Fibroblast of mammary gland (primary cell): ENCODE measurements at places on chromosomes 5 and 9.

- no peak for DNase-seq
These were observed 243.0 kb upstream of the PTGER4 start for GRCh38 chr5:40436535-40437237.

- peak; percentile 72 for DNase-seq
These were observed 13.6 kb upstream of the GM2A start for GRCh38 chr5:151239237-151239861.

DNA sequence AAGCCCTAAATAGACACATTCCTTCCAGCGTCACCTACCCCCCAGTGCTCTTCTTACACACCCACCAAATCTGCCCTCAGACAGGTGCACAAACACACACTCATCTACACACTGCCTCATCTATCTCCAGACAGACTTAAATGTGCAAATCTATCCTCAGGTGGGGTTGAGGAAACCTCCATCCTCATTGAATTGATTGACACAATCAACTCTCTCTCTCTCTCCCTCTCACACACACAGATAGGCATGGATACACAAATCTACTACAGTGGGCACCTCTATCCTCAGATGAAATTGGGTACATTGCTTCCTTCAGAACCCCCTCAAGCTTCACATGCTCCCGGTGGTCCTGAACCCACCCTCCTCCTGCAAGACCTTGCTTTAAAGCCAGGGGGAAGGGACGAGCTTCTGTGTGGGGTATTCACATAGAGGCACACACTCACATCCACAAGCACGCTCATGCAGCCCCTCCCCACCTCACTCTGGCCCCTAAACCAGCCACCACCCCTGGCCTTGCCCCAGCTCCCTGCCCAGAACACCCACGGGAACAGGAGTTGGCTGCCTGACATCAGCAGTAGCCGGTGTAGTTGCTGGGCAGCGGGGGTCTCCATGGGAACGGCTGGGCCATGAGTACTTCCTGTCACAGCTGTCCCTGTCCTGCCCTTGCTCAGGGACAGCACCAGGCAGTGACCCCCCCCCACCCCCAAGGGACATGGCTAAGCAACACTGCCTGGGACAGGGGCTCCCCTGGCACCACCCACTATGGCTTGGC is 22.8 kb downstream of the PCDH1 start:
- DNase-seq: no peak

- peak; percentile 81 for DNase-seq
These were observed 142.3 kb downstream of the SMARCA2 start for GRCh38 chr9:2157277-2158110.

DNA sequence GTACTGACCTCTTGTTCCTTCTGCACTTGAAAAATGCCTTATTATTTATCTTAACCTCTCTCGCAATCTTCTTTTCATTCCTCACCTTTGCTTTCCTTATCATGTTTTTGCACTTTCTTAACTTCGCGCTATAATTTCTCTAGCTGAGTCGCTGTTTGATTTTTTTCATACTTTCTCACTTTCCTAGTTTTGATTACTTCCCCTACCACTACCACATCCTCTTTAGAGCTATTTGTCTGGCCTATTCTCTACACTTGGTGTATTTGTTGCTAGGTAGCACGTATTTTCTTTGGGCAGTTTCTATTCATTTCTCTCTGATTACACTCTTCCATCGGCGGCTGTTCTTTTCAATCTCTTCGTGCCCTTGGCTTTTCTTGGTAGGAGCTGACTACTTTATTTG is 611.8 kb downstream of the BNC2 start:
- DNase-seq: no peak

- DNase-seq: peak; percentile 21
These were observed 24.4 kb upstream of the ICE1 start for GRCh38 chr5:5398071-5398470.

GRCh38 chr9:8726692-8727091 is 927.1 kb upstream of the DMAC1 start:
- DNase-seq: no peak

- DNase-seq: no peak
These were observed 133.5 kb upstream of the DAP start for GRCh38 chr5:10894445-10895054.

GRCh38 chr5:83433891-83434290 is 37.7 kb upstream of the VCAN start:
- peak; percentile 74 for DNase-seq

- DNase-seq: peak; percentile 27
These were observed 6.3 kb upstream of the UNC5A start for GRCh38 chr5:176803943-176804498.

DNA sequence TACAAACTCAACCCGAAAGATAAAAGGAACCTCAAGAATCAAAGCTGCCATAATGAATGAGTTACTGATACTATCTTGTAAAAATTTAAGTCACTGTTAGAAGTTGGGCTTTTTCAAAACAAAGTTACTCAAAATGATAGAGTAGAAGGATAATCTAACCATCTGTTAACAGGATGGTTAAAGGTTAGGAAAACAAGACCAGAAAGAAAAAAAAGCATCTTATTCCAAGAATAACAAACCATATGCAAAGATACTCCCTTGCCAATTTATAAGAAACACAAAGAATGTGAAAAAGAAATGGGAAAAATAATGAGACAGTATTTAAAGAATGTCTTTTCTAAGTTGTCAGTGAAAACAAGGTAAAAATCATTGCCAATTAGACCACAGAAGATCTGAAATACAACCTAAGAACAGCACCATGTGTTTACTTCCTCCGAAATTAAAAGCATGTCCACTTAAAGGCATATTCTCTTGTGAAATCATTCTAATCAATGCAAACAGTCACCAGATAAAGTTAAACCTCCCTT is 51.2 kb downstream of the STRBP start:
- peak; percentile 38 for DNase-seq

- DNase-seq: no peak
These were observed 69.1 kb downstream of the GPR21 start for GRCh38 chr9:123102375-123103113.
